ENCODE measurements at places on chromosomes 11 and 22.

- no peak for DNase-seq
These were observed 40.2 kb upstream of the CFAP300 start for GRCh38 chr11:102006835-102007566.

- no peak for DNase-seq
These were observed 21.8 kb upstream of the SLC5A12 start for GRCh38 chr11:26743622-26744021.

DNA sequence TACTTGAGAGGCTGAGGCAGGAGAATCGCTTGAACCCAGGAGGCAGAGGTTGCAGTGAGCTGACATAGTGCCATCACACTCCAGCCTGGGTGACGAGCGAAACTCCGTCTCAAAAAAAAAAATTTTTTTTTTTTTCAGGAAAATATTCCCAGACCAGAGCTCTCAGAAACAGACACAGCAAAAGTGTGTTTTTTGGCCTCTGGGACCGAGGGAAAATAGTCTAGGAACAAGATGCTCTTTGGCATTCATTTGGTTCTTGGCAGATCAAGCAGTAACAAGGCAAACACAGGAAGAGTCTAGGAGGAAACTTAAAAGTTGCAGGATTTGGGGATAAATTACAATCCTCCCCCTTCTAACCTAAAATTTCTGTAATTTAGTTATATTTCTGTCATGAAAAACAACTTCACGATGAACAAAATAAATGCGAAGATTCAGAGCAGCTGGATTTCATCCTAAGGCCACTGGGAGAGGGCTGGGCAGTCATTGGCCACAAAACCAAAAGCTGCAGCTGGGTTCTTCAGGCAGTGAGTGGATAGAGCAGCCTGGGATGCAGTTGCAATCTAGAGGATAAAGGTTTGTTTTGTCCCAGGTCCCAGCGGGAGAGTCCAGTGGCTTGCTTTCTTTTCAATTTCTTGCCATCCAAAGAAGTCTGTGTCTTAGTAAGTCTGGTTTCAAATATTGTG lies 19.7 kb downstream of the ATG16L2 start:
- no peak for DNase-seq

GRCh38 chr11:58494101-58494500 lies 13.8 kb downstream of the OR5B21 start:
- no peak for DNase-seq

DNA sequence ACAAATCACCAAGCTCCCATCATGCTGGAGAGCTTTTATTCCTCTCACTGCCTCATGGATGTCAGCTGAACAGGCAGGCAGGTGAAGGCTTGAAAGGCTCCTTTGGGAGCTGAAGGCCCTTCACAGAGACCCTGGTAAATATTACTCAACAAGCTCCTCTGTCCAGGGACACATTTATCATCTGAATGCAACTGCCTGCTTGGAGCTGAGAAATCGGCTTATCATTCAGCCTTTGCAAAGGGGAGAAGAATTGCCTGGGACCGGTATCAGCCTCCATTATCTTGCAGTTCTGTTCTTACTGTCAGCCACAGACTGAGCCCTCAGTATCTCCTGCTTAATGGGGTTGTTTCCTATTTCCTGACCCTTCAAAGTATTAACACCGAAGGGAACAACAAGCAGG lies 113.8 kb upstream of the PITPNB start:
- no peak for DNase-seq
